Cerebellar cortex (tissue), 1 donor: ENCODE measurements at places on chromosomes 13 and 19.
A peak's percentile ranks its signal among the peaks of the same experiment; 100 is the strongest.

GRCh38 chr19:58466089-58466759 lies 656 bp upstream of the ZNF324 start:
- no peak for DNase-seq

- no peak for DNase-seq
These were observed 38.4 kb downstream of the LTBP4 start for GRCh38 chr19:40639638-40639982.

- DNase-seq, result no peak
These were observed 48.3 kb downstream of the ZIC2 start for GRCh38 chr13:100029933-100030332.

- DNase-seq, result no peak
These were observed 56.2 kb downstream of the INSR start for GRCh38 chr19:7238051-7238450.

DNA sequence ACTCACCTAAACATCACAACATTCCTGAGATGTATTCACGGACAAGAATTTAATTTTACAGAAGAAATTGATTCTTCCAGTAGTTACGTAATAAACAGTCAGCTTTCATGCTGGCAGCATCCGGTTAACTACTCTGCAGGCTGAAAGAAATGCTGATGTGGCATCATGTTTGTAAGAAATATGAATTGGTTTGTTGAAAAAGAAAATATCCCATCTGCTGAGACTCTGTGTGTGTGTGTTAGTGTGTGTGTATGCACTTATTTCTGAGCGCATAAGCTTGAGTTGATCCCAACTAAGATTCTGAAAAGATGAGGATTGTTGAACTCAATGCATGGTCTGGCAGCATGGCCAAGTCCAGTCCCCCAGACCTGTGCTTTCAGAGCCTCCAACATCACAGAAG lies 74.3 kb upstream of the FAM216B start:
- no peak for DNase-seq

DNA sequence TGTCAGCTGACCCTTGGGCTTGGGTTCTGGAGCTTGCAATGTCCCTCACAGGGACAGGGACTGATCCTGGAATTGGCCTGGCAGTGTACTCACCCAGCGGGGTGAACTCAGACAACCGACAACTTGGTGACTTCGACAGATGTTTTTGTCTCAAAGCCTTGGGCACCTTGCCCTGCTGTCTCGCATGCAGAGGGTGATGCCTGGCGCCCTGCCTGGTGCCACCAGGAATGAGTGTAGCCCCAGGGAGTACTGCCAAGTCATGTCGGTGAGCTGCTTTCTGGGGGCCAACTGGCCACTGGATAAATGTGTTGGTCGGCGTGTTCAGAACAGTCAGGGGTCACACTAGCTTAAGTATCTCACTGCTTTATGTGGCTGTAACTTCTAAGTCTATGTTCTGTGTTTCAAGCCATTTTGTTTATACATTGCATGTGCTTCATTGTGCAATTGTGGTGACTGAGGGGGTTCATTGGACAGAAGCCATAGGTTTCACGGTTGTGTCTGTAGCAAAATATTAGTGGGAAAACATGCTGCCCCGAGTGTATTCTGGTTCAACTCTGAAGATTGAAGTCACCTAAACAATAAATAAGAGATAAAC lies 96.3 kb upstream of the TNFSF11 start:
- DNase-seq, result no peak

- no peak for DNase-seq
These were observed 643.6 kb downstream of the PCDH9 start for GRCh38 chr13:66586489-66586888.

GRCh38 chr19:38801359-38802095 lies 11.2 kb downstream of the LGALS4 start:
- DNase-seq, result no peak

DNA sequence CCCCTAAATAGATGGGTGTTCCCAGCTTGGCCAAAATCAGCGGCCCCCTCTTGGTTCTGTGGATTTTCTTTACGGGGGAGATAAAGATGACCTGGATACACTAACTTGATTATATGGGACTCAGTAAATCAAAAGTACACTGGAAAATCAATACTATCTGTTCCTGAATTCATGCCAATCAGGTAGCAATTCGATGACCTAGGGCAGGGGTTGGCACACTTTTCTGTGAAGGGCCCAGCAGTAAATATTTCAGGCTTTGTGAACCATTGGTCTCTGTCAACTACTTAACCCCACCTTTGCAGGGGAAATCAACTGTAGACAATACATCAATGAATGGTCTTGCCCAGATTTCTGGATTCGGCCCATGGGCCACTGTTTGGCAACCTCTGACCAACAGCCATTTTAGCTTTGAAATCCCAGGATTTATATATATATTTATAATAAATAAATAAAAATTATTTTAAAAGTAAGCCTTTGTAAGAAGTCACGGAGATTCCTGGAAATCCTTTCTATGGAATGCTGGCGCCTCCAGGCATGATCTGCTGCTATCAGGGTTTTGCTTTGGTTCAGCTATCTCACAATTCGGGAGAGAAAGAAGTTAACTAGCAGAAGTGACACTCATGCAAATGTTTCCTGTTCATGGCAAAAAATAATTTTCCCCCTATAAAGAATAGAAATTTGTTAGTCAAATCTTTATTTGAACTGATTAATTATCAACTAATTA lies 32.8 kb downstream of the SLC15A1 start:
- no peak for DNase-seq

DNA sequence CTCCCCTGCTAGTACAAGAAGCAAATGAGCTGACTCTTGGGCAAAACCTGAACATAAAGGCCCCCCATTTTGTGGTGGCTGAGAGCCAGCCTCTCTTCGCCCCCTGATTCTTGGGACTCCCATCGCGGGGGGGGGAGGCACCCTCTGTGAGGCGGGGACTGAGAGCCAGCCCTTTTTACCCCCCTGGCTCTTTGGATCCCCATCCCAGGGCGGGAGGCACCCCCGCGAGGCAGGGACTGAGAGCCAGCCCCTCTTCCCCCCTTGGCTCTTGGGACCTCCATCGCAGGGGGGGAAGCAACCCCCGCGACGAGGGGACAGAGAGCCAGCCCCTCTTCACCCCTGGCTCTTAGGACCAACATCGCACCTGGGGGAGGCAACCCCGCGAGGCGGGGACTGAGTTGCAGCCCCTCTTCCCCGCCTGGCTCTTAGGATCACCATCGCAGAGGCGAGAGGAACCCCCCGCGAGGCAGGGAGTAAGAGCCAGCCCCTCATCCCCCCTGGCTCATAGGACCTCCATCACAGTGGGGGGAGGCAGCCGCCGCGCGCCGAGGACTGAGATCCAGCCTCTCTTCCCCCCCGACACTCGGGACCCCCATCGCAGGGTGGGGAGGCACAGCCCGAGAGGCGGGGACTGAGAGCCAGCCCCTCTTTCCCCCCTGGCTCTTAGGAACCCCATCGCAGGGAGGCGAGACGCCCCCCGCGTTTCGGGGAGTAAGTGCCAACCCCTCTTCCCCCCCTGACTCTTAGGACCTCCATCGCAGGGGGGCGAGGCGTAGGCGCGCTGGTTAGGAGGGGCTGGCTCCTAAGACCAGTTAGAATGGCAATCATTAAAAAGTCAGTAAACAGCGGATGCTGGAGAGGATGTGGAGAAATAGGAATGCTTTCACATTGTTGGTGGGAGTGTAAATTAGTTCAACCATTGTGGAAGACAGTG lies 2428.4 kb upstream of the PCDH20 start:
- no peak for DNase-seq

DNA sequence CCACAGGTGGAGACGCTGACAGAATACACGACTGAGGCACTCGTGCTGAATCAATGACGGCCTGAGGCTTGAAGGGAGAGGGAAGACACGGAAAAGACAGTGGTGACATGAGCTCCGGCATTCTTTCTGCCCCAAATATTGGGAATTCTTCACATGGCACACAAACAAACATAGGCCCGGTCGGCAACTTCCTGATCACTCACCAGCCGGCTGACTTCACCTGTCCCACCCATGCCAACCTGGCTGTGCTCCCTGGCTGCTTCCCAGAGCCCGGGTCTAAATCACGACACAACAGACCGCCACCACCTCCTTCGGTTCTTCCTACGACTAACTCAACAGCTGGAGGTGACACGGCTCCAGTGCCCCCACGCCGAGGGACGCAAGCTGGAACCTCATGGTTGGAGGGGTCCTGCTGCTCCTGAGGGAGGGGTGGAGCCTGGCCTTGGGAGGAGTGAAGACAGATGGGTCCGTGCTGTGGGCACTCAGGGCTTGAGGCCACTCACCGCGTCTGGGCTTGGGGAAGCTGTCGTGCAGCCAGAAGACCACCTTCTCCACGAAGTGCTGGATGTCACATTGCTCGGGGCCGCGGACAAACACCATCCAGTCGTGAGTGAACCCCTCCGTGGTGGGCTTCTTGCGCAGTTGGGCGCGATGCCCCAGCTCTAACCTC lies 9.6 kb downstream of the MLLT1 start:
- DNase-seq, result peak; percentile 54

DNA sequence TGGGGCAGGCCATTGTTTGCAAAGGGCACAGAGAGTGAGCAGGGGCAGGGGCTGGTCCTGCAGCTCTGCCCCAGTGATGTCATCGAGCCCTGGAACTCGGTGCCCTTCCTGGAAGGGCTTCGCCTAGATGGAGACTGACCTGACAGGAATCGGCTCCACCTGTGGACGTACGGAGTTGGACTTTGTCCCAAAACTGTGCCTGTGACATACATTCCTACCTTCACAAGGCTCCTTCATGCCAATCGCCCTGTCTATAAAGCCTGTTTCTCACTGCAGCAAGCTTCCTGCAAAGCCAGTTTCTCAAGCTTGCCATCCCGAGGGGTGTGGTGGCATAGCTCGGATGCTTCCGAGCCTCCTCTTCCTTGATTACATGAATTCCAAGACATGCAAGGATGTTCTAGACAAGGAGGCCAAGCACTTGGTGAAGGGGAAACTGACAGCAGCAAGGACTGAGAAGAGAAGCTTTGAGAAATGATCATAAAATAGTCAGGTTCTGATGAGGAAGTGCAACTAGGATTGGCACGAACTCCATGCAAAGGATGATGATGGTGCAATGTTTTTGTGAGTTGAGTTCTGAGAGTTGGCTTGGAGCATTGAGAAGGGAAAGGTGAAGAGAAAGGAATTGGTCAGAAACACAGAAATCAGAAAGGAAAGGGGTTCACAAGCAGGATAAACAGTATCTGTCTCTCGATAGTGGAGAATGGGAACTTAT lies 73.6 kb upstream of the STK24 start:
- DNase-seq, result no peak

DNA sequence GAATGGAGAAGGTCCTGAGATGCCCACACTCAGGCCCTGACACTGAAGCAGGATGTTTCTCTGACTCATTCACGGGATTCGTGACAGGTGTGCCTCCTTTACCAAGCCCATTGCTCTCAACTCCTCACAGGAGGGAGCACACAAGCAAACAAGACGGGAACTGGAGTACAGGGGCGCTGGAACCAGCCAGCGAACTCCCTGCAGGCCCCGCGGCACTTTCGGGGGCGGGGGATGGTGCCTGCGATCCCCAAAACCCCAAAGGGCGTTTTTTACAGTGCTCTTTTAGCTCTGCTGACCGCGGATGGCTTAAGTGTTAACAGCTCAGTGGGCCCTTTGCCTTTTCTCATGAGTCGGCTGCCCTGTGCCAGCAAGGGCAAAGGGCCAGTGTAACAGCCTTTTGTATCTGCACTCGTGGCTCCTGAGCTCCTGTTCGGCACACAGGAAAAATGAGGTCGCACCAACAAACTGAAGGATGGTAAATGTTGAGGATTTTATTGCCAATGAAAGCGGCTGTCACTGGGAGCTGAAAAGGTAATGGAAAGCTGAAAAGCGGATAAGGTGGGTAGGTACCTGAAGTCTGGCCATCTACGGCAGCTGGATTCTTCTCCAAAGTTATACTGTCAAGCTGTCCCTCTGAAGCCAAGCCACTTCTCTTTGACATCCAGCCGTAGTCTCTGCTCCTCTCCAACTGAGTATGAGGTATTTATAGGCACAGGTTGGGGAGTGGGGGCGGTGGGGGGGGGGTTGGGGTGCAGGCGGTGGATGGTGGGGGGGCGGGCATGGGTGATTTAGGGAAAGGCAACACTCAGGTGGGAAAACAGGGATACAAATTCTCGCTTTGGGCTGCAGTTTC lies 65.0 kb upstream of the TRPC4 start:
- no peak for DNase-seq

DNA sequence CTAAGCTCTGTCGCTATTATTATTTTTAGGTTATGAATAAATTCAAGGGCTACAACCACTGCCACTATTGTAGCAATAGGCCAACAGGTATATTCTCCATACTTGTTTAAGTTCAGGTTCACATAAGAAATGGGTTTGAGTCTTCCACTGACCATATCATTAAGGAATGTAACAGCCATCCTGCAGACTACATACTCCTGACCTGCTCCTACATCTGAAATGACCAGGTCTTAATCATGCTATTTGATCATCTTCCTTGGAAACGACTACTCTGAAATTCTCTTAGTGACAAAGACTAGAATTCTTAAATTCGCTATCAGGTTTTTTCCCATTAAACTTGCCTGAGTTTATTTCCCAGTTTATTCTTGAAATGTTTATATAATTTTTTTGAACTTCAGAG lies 66.8 kb downstream of the IPO5 start:
- DNase-seq, result no peak

DNA sequence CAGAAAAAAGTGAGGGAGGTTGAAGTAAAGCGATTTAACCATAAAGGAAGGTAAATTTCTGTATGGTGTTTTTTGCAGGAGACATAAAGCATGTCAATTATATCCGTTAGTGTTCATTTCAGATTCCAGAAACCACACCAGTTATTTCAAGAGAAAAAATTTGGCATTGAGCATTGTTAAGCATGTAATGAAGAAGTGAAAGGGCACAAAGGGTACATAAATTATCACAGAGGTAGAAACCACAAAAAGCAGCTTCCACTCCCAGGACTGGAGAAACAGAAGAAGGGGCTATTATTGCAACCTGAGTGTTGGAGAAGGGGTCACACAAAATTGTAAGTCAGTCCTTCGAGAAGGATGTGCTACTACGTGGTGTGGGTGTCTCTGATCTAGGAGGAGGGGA lies 72.2 kb upstream of the DACH1 start:
- DNase-seq, result no peak

- DNase-seq, result no peak
These were observed 32.0 kb upstream of the ASF1B start for GRCh38 chr19:14168259-14168972.

GRCh38 chr19:55459551-55459949 lies 1.9 kb downstream of the ISOC2 start:
- no peak for DNase-seq

DNA sequence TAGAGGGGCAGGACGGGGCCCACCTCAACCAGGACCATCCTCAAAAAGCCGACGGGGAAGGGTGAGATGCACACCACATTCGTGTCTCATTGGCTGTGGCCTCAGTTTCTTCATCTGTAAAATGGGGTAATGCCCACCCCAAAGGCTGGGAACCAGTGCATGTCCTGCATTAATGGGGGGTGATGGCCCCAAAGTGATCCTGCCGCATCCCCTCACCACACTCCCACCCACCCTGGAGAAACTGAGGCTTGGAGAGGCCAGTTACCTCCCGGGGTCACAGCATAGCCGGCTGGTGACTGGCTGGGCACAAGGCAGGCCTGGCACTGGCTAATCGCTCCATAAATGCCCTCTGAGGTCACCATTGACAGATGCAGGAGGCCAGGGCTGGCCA lies 640 bp upstream of the MIDN start:
- no peak for DNase-seq

GRCh38 chr19:13398182-13398581 lies 108.1 kb downstream of the CACNA1A start:
- no peak for DNase-seq
